ENCODE measurements at places on chromosomes 7 and 10.

GRCh38 chr10:115214829-115215228 lies 121.7 kb downstream of the ATRNL1 start:
- no peak for DNase-seq

DNA sequence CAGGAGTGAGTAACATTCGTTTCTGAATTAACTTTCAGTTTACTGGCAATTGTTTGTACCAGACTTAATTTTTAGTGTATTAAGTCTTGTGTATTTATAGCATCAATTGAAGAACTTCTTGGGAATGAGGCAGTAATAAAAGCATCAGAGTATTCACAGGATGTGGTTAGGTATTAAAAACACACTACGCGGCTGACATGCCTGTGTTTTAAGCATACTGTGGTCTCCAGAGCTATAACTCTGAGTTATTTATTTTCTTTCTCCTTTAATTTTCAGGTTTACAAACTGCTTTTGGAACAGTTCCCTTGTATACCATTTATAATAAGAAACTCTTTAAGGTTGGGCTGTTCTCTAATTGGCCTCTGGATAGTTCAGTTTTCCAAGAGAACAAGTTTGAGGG lies 626.1 kb upstream of the NRG3 start:
- no peak for DNase-seq

- no peak for DNase-seq
Observed at GRCh38 chr7:105156731-105157130, 142.7 kb downstream of the KMT2E start.

- DNase-seq, result no peak
Observed at GRCh38 chr7:22019931-22020330, 74.2 kb upstream of the CDCA7L start.

GRCh38 chr10:60905580-60905979 lies 38.4 kb downstream of the RHOBTB1 start:
- no peak for DNase-seq

GRCh38 chr10:101236376-101237080 lies 7.3 kb upstream of the LBX1 start:
- DNase-seq, result no peak

- DNase-seq, result no peak
Observed at GRCh38 chr10:49347342-49347741, 48.4 kb downstream of the C10orf71 start.

DNA sequence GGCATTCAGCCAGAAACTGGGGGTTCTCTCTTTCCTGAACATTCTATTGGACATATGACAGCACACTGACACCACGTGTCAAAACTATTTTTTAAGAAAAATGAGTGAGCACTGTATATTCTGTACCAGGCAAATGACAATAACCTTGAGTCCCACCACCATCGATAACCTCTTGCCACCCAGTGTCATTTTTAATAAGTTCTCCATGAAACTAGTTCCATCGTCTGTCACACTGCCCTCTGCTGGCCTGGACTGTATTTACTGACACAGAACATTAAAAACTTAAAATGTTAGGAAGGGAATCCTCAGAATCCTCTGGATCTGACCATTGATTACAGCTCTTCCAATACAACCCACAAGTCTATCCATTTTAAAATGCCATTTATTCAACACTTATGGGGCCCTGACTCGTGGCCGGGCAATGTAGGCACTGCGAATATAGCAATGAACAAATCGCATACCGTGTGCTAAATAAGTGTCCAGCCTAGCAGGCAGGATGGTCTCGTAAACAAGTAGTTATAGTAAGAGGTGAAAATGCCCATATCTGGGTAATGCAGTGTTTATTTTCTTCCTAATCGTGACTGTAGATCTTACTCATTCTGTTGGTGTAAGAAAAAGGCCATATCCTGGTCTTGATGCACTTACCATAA lies 35.9 kb upstream of the CACNB2 start:
- peak; percentile 79 for DNase-seq

- DNase-seq, result no peak
Observed at GRCh38 chr10:47288916-47289495, 11.0 kb upstream of the GDF10 start.

GRCh38 chr10:76388321-76389023 lies 957.0 kb downstream of the LRMDA start:
- no peak for DNase-seq

DNA sequence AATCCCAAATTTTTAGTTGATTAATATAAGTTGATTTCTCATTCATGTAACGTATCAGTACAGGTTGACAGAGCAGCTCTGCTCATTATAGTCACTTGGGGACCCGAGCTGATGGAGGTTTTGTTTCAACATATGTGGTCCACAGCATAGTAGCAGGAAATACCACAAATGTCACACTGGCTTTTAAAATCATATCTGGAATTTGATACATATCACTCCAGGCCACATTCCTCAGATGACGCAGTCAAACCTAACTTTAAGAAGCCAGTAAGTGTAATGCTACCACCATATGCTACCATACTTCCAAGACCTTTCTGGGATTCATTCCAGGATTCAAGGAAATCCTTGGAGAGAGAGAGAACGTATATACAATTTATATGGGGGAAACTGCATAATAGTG lies 156.3 kb downstream of the PHF14 start:
- no peak for DNase-seq

- DNase-seq, result no peak
Observed at GRCh38 chr7:21169667-21170580, 258.0 kb upstream of the SP4 start.

DNA sequence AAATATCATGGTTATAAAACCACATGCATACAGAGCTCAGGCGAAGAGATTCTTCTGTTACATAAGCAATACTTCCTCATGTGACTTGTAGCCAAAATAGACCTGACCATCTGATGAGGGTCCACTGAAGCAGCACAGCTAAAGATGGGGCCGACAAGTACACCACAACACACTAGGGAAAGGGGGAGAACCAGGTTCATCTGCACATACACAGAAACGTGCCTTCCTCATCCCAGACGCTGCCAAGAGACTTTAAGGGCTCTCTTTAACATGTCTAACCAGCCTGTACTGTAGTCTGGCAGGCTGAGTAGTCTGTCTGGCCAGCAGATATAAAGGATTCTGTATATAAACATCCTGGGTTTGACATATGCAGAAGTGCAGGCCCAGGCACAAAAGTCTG lies 30.3 kb downstream of the ERCC6 start:
- DNase-seq, result no peak

- no peak for DNase-seq
Observed at GRCh38 chr7:127702938-127703337, 50.9 kb downstream of the SND1 start.

GRCh38 chr10:62813453-62813852 lies 2.7 kb downstream of the EGR2 start:
- no peak for DNase-seq

GRCh38 chr10:23994459-23995046 lies 214.4 kb upstream of the KIAA1217 start:
- DNase-seq, result peak; percentile 79

DNA sequence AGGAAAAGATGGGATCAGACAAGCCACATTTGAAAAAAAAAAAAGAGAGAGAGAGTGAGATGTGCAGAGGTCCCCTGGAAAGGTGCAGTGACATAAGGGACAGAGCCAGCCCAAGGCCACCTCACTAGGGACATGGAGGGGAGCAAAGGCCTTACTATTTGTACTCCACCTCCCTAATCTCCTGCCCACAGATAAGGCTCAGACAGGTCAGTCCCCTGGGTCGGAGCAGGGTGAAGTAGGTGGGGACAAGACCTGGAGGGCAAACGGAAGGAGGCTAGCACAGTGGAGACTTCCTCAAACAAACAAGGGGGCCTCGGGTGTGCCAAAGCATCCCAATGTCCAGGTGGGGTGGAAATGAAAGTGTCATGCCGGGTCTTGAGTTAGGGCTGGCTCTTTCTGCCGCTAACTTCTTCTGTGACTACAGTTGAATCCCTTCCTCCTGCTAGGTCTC lies 7.0 kb downstream of the PRF1 start:
- no peak for DNase-seq

GRCh38 chr7:36391436-36392198 lies 2.0 kb downstream of the ANLN start:
- DNase-seq, result peak; percentile 41

DNA sequence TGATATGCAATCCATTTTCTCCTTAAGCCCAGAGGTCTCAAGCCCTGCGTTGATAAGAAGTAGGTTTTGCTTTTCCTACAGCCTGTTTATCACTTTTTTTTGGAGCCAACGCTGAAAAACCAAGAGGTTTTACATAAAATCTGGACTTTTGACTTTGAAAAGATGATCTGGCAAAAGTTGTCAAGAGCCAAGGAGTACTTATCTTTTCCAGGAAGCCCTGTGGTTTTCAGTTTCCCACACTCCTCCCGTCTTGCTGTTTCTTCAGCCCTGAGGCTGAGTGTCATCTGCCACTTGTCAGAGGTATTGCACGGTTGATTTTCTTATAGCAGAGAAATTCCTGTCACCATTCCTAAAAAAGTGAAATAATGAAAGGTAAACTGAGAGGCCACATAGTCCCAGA lies 108.7 kb downstream of the TYW1 start:
- DNase-seq, result peak; percentile 56

- DNase-seq, result no peak
Observed at GRCh38 chr10:105834261-105835059, 1193.4 kb downstream of the SORCS3 start.

DNA sequence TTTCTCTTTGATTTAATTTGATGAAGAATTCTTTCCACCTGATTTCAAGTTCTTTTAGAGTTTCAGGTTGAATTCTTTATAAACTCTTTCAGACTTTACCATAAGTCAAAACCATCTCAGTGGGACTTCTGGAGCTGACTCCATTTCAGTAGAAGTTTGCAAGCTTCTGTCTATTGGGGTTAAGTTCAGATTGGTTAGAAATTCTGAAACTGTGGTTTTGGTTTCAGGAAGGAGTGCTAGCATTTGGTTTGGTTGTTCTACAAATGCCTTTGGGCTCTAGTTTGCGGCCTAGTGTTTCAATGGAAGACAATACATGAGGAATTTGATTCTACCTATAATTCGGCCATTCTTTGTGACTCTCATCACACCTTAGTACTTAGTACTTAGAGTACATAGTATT lies 176.8 kb upstream of the RHOBTB1 start:
- no peak for DNase-seq

- peak; percentile 66 for DNase-seq
Observed at GRCh38 chr10:88386204-88386788, 196.8 kb downstream of the RNLS start.

DNA sequence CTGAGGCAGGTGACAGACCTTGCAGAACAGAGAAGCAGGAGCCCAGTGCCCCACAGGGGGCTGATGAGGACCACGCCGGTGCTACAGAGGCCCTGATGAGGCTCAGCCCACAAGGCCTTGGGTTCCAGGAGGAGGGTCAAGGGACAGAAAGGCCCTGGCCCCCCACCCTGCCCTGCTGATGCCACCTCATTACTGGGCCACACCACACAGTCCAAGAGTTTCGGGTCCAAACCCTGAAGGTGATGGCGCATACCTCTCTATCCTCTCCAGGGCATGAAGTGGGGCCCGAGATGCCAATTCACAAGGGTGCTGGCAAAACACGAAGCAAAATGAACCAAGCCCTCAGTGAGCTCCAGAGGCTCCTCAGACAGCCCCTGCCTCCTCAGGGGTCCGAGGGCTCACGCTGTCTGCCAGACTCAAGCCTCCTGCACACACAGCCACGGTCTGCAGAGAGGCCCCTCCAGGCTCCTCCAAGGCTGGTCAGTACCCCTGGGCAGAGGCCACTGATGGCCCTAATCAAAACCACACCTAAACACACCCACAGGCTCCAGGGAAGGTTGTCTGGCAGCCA lies 32.3 kb downstream of the RASGEF1A start:
- DNase-seq, result no peak

DNA sequence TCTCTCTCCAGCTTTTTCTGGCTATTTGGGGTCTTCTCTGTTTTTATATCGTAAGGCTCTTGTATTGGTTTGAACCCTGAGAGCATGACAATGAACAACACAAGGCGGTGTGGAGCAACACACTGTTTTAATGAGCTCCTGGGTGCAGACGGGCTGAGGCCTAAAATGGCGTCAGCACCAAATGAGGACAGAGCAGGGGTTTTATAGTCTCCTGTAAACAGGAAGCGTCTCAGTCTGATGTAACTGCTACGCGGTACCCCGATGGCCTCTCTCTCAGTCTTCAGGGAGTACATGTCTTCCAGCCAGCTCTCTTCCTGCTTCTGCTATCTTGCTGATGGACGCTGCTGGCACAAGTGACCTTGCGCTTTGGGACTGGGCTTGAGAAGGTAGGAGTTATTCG lies 95.9 kb upstream of the CCDC71L start:
- no peak for DNase-seq

GRCh38 chr7:80476035-80476434 lies 35.8 kb downstream of the GNAT3 start:
- no peak for DNase-seq

DNA sequence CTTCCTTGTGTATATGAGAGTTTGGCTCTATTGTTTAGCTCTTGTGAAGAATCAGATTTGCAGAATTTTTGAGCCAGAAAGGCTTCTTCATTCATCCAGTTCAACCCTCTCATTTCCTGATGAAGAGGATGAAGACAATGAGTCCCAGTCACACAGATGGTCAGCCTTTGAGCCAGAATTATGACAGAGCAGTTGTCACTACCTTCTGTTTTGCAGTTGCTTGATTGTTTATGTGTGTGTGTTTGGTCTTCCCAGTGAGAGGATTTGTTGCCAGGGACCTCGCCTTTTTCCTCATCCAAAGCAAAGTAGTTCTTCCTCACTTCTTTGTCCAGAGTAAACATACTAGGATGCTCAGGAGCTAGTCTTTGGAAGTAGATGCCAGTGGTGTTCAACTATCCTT lies 15.6 kb downstream of the MDFIC start:
- DNase-seq, result no peak

DNA sequence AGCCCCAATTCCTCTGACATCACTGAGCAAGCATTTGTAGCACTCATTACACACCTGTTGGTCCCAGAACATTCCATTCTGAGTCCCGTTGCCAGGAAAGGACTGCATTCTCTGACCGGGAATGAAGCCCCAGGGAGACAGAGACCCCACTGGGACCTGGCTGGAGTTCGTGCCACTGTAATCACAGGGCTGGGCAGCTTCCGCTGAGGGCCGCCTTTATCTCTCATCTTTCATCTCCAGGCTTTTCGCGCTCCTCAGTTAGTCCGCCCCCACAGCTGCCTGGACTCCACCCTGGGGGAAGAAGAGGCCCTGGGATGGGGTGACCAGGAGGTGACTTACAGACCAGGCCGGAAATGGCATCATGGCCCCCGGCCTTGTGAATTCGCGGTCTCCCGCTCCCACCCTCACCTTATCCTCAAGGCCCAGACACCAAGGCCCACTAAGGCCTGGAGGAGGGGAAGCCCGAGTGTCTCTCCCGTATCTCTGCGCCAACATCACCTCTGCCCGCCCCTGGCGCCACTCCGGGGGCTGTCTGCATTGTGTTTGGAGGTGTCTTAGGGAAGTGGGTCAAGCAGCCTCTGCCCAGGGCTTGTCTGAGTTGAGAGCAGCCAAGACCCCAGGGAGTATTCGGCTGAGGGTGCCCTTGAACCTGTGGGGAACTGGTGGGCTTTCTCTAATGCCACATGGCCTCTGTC lies 75.4 kb downstream of the PROSER2 start:
- DNase-seq, result no peak

DNA sequence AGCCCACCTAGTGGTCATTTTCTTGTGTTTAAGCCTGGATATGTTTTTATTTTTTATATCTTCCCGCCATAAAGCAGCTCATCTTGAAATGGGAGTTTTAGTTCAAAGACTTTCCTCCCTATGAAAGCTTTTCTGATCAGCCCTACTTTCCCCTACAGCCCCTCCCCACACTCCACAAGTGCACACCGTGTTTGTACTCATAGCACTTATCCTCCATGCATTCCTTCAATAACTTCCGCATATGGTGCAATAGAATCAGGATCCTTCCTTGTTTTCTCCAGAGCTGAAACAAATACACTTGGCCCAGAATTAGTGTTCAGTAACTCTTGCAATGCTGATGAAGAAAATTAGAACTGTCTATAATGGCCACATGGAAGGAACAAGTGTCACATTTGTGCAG lies 235.9 kb downstream of the KCNMA1 start:
- no peak for DNase-seq

GRCh38 chr7:68542831-68543230 lies 1055.4 kb upstream of the AUTS2 start:
- no peak for DNase-seq

Measured in Kasumi-1 (cell line).